ENCODE measurements at places on chromosomes 16 and 17.

- DNase-seq = no peak
Observed at GRCh38 chr17:32287804-32288511, 22.3 kb downstream of the RHBDL3 start.

DNA sequence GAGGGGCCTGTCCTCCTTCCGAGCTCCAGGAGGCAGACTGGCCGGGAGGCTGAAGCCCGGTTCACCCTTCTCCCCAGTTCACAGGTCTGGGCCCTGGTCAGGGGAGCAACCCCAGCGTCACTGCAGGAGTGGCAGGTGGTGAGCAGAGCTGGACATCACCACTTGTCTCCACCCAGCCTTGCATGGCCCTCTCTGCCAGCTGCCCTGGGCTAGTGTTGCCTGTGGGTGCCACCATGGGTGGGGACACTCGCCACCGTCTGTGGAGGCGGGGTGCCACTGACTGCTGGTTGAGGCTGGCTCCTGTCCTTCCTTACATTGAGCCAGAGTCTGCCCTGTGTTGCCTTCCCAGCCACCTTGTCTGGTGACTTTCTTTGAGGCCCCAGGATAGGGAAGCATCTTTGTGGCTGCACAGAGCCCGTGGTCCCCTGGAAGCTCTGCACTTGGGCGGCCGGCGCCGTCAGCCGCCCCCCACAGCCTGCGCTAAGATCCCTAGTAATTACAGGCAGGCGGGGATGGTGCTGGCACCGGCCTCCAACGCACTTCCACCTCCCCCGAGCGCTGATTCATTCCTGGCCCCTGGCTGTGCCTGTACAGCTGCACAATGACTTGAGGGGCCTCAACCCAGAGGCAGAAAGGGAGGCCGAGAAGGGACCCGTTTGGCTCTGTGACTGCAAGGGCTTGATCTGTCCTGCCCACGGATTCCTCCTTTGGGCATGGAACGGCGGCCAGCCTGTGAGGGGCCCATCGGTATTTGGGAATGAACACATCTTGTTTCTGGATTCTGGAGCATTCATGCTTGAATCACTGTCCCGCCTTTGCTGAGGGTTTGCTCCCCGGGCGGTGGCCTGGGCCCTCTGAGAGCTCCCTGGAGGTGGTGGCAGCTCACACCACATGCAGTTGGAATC lies 5.2 kb downstream of the BAIAP2 start:
- DNase-seq = no peak

GRCh38 chr16:67579686-67580085 lies 17.4 kb downstream of the CTCF start:
- no peak for DNase-seq

GRCh38 chr16:28502290-28502689 lies 4.3 kb downstream of the IL27 start:
- DNase-seq = no peak

GRCh38 chr16:83624429-83625120 lies 183.2 kb upstream of the HSBP1 start:
- DNase-seq = no peak

GRCh38 chr16:48369765-48370164 lies 15.4 kb downstream of the SIAH1 start:
- no peak for DNase-seq

DNA sequence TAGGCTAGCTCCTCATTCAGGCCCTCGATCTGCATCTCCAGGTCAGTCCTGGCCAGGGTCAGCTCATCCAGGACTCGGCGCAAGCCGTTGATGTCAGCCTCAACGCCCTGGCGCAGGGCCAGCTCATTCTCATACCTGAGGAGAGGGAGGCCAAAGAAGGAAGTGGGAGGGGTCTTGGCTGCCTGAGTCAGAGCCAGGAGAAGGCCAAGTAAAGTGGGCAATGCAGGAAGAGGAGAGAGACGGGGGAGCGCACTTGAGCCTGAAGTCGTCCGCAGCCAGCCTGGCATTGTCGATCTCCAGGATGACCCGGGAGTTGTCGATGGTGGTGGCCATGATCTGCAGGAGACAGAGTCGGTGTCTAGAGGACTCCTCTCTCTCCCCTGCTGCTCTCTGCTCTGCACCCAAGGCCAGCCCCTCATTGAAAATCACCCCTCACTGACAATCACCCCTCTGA lies 1.8 kb downstream of the KRT15 start:
- no peak for DNase-seq

- no peak for DNase-seq
Observed at GRCh38 chr17:67215991-67216421, 29.0 kb downstream of the HELZ start.

GRCh38 chr16:2086106-2086742 lies 38.4 kb downstream of the TSC2 start:
- no peak for DNase-seq

- no peak for DNase-seq
Observed at GRCh38 chr16:80681436-80681835, 123.0 kb downstream of the CDYL2 start.

- no peak for DNase-seq
Observed at GRCh38 chr17:17782523-17783115, 54.2 kb downstream of the SREBF1 start.

DNA sequence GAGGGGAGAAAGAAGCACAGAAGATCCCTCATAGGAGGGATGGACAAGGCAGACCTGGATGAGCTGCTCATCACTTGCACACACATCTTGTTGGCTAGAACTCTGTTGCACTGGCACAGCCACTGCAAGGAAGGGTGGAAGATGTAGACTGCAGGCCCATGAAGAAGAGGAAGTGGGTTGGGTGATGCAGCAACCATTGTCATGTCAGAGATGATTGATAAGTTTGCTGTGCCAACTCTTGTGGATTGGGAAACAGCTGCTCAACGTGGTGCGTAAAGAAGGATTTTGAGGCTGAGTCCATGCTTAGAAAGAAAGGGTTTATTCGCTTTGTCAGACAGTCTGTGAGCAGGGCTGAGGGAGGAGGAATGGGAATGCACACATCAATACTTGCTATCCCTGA lies 161.4 kb upstream of the MPHOSPH6 start:
- no peak for DNase-seq

DNA sequence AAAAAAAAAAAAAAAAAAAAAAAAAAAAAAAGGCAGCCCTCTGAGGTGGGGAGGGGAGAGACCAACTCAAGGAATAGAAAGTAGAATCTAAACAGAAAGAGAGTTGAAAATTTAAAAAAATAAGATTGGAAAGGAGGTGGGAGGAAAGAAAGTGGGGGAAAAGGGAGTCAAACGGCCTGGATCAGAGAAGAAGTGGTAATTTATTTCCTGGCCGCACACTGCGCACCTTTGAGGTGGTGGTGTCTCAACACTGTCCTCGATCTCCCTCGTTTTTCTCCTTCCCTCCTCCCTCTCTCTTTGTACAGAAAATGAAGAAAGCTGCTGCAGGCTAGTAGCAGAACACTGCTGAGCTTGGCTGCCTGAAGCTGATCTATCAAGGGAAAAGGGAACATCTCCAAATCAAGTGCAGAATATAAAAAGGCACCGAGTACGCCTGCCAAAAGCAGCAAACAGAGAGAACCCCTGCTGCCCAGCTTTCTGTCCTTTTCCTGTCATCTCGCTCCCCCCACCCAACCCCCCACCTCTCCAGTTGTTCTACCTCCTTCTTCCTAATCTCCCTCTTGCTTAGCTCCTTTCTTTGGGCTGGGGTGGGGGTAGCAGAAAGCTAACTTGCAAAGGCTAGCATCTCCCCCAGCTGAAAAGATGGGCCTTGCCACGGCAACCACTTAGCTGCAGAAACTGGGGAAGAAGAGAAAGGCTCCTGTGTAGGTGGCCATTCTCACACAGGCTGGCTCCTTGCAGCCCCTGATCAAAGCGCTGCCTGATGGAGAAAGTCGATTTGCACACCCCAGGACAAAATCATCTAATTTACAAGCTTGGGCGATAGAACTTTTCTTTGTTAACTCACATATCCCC lies 22.5 kb downstream of the AXIN2 start:
- DNase-seq = no peak

DNA sequence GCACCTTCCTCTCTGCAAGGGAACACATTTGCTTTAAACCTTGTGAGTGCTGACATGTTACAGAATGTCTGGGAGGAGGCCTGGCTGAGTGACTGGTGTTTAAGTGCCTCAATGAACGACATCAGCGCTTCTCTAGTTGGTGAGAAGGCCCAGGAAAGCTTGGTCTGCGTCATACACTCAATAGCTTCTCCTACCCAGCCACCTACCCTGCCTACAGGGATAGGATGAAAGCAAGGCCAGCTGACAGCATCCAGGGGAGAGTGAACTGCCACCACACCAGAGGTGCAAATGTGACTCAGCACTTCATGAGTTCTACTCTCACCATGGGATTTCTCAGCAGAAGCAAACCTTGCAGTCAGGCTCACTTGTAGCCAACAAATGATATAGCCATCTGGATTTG lies 31.7 kb upstream of the CFAP20 start:
- DNase-seq = no peak

- DNase-seq = no peak
Observed at GRCh38 chr17:66655861-66656260, 179.1 kb upstream of the CACNG5 start.
